Motor neuron (in vitro differentiated cells): ENCODE measurements at places on chromosomes 5 and 9. TPM values are rescaled to one million over a fixed set of nuclear protein-coding genes. Genes with fewer than 3 reads are reported as not detected.

GRCh38 chr9:5561828-5562488 lies 51.6 kb downstream of the PDCD1LG2 start:
- ATAC-seq = no peak

DNA sequence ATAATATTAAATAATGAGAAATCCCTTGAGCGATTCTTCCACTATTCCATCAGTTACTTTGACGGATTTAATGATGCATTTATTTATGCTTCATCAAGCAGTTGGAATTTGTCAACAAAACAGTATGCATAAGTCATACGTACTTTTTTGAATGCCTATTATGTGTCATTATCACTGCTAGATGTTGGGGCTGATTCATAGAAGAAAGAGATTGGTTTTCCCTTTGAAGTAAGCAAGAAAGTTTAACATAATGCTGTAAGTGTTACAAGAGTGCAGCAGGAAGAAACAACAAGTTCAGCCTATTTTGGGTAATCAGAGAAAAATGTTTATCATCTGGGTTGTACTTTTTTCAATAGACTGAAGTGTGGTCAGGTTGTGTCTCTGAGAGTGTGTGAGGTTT lies 121.2 kb upstream of the RANBP3L start:
- no peak for ATAC-seq

- ATAC-seq = peak; percentile 51
These were observed 85.5 kb upstream of the PPP1R26 start for GRCh38 chr9:135394131-135394530.

GRCh38 chr9:37083654-37084053 lies 36.7 kb upstream of the ZCCHC7 start:
- no peak for ATAC-seq

- ATAC-seq = no peak
These were observed 651.5 kb downstream of the TLE1 start for GRCh38 chr9:81037889-81038288.

CCDC152 gene
- 1.3 and 1.6 TPM in 2 replicates for total RNA-seq

FBXO10 gene
- total RNA-seq = 18.8 and 19.1 TPM in 2 replicates

ZNF474 gene
- 0.88 and 1.0 TPM in 2 replicates for total RNA-seq

EQTN gene
- total RNA-seq = 0.18 and 0.41 TPM in 2 replicates

PDCD1LG2 gene
- total RNA-seq = 0.29 and 0.30 TPM in 2 replicates
